ENCODE measurements at places on chromosomes 13 and 19. TPM values are rescaled to one million over a fixed set of nuclear protein-coding genes. Genes with fewer than 3 reads are reported as not detected.

Gene TNPO2
- 2.7 TPM for polyA plus RNA-seq

DNA sequence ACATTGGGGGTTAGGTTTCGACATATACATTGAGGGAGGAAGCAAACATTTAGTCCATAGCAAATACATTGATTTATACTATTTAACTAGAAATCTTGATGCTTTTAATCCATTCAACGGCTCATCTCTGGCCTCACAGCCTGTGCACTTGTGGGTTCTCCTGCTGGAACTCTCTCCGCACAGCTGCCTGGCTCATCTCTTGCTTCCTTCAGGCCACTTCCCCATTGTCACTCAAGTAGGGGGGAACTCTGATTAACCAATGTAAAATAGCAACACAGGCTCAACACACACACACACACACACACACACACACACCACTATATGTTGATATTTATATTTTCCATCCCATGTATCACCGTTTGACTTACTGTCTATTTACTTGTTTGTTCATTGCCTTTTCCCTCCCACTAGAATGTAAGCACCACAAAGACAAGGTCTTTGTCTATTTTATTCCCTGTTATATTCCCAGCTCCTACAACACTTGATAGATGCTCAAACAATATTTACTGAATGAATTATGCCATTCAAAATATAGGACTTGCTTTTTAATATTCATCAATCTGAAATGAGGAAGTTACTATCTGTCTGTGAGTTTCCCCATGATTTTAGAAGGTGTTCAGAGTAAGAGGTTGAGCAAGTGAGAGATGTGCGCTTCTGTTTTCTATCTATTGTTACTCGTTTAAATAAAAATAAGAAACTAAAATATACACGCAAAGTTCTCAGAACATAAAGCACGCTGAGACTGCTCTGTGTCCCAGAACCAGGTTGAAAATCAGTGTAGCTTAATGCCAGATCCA, 29.8 kb upstream of the PABPC3 start:
- no peaks in the 10 kb centered on the region for H3K36me3 ChIP-seq
- DNase-seq = no peak
- H3K27me3 ChIP-seq = peaks cover 33% of the 10 kb centered on the region
- H3K4me1 ChIP-seq = peaks cover 16% of the 10 kb centered on the region
- H3K27ac ChIP-seq = no peak overlapping the region

- H3K4me3 ChIP-seq = no peak overlapping the region
- H3K27me3 ChIP-seq = no peaks in the 10 kb centered on the region
- H3K4me1 ChIP-seq = no peaks in the 10 kb centered on the region
- no peaks in the 10 kb centered on the region for H3K36me3 ChIP-seq
- no peak for DNase-seq
Observed at GRCh38 chr13:108033800-108034707, 181.3 kb downstream of the LIG4 start.

GRCh38 chr19:14368011-14368513, 13.2 kb upstream of the ADGRE5 start:
- no peaks in the 10 kb centered on the region for H3K27me3 ChIP-seq
- H3K36me3 ChIP-seq = no peaks in the 10 kb centered on the region
- DNase-seq = peak; percentile 70
- H3K4me1 ChIP-seq = peaks cover 47% of the 10 kb centered on the region
- H3K4me3 ChIP-seq = no peak overlapping the region
- peak overlapping the region; percentile 100 for H3K27ac ChIP-seq

DNA sequence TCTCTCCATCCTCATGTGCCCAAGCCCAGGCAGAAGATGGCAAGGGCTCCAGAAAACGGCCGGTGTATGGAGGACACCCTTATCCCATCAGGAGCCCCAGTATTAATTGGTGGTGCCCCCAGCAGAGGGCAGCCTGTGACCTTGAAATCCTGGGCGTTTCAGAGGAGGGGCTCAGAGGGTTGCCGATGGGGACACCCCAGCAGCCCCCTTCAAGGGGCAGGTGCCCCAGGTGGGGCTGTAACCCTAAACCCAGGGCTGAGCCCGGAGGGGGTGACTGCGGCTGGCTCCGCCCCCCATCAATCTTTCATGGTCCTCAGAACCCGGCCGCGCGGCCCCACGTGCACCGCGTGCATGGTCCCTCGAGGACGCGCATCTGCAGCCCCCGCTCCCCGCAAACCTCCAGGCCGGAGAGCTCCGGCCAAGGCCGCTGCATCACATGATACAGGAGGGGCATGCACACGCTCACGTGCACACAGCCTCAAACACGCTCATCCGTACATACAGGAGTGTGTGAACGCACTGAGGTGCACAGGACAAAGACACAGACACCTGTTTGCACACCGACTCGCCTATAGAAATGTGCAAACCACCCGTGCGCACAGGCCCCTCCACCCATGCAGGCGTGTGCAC, 949 bp downstream of the RAB3A start:
- no peaks in the 10 kb centered on the region for H3K36me3 ChIP-seq
- DNase-seq = no peak
- H3K27ac ChIP-seq = peak overlapping the region; percentile 94

Data from naive B cell (primary cell).